ENCODE measurements at places on chromosomes 6 and 20.

- peak; percentile 84 for DNase-seq
These were observed 3.8 kb downstream of the RIPOR2 start for GRCh38 chr6:24931718-24932691.

DNA sequence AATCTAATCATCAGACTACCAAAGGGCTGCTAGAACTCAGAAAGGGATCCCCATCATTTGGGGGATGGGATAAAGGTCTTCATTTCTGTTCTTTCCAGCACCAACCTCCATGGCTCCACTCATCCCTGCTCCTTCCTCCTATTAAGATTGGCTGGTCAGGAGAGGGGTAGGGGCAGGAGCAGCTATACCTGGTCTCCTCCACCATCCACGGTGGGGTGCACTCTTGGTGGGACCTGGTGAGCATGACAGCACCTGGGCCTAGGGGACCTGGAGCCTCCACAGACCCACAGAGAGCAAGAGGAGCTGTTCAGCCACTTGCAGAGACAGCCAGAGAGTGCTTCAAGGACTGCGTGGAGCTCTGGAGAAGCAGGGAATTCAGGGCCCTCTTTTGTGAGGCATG, 6.1 kb upstream of the ULBP2 start:
- DNase-seq = no peak

DNA sequence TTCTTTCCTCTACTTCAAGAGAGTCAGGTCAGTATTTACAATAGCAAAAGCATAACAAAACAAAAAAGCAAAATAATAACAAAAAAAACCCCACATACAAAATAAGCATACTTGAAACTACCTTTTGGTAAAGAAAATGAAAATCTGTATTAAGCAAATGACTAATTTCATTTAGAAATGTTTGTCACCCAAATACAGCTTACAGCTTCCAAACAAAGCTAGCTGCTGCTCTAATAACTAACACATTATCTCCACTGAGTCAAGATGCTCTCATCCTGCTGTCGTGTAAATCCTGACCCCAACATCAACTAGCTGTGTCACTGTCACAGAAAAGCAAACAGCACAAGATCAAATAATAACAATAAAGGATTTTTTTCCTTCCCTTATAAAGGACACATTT, 21.7 kb downstream of the MAP7 start:
- DNase-seq = no peak

DNA sequence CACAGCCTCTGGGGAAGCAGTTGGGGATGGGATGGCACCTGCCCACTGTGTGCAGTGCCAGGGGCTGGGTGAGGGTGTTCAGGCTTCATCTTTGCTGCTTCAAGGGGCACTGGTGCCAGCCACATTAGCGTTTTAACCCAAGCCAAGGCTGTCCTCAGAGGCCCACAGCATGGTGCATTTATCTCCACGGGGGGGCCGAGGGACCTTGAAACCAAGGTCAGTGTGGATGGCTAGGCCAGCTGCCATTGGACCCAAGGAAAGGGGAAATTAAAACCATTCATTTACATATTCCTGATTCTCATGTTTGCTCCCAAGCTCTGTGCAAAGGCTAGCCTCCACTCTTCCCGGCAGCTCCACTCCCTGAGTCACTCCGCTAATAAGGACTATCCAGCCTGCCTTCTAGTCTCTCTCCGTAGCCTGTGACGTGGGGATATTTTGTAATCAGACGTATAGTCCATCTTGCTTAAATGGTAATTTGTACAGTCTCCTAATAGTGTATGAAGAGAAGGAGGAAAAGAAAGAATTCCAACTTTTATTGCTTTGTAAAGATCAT, 197.1 kb downstream of the CDH4 start:
- no peak for DNase-seq

DNA sequence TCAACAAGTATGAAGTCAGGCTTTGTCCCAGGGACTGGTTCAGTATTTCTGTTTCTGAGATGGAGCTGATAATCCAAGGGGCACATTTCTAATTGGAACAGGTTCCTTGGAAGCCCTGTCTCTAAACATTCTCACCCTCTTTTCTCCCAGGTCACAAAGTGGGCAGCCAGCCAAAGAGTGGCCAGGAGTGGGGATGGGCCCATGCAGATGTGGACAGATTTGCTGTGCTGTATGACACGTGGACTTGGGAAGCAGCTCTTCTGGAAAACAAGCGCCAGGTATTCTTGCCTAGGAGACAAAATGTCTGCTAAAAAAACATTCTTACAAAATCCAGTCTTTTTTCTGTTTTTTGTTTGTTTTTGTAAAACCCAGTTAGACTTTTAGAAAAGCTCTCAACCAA, 140.2 kb downstream of the CD164 start:
- DNase-seq = no peak

DNA sequence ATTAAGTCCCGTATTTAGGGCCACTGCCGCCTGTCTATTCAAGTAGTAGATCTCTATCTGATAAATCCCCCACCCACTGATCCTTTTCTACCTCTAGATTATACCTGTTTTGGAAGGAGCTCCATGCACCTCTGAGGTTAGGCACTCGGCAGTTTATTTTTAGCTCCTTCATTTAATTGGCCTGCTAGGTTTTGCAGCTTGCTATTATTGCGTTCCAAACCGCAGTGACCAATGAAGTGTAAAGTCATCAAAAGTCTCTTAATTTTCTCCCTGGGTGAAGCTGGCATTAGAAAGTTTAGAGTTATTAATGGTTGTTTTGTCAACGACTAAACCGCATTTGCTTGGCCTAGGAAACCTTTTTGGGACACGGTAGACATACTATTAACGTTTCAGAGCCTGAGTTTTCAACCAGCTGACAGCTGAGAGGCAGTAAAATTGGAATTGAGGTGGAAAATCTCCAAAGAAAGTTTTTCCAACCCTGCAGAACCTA, 60.0 kb downstream of the RFPL4B start:
- peak; percentile 48 for DNase-seq

GRCh38 chr6:139159016-139159415, 24.1 kb downstream of the HECA start:
- DNase-seq = peak; percentile 46

- DNase-seq = no peak
These were observed 151.7 kb upstream of the OLIG3 start for GRCh38 chr6:137645850-137646249.

DNA sequence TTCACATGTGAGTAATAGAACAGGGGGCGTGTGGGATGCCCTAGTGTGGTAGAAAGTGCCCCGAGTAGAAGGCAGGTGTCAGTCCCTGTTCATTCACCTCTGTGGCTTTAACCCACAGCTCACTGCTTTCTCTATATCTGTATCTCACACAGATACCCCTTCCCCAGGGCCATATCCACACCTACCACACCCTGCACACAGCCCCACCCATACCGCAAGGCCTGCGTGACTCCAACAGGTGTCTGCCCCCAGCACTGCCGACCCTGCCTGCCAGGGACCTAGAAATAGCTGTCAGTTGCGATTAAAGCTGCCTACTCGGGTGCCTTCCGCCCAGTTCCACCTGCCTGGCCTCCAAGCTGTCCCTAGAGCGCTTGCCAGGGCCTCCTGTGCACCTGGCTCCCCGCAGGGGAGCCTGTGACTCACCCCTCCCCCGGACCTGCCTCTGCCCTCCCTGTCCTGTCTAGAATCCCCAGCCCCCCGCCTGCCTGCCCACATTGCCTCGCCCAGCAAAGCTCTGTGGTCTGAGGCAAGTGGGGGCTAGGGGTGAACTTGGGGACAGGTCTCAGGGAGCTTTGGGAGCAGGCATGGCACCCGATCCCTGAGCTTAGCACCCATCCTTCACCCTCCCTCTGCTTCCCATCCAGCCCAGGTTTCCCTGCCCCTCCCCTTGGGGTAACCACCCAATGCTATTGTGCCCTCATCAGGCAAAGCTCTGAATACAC, 38.3 kb upstream of the ID1 start:
- DNase-seq = peak; percentile 58
